GM12892 (cell line): ENCODE measurements at places on chromosomes 12 and 14.

DNA sequence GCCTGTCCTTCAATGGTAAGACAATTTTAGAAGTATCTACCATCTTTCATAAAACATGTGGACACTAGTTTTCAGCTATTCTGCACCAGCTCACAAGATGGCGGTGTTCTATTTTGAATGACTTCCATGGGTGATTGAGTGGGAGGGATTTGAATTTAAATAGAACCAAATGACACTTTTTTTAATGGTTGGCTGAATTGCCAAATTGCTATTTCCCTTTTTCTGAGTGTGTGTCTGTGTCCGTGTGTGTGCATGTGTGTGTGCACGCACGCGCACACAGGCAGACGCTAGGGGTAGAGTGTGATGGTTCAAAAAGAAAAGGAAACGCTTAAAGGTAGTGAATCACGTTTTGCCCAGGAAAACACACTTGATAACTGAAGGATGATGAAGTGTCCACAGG, 362.6 kb downstream of the DAD1 start:
- DNase-seq: no peak

GRCh38 chr12:128991716-128992115, 138.4 kb downstream of the GLT1D1 start:
- DNase-seq: no peak

- no peak for DNase-seq
Observed at GRCh38 chr12:123519141-123520001, 14.1 kb downstream of the RILPL1 start.

DNA sequence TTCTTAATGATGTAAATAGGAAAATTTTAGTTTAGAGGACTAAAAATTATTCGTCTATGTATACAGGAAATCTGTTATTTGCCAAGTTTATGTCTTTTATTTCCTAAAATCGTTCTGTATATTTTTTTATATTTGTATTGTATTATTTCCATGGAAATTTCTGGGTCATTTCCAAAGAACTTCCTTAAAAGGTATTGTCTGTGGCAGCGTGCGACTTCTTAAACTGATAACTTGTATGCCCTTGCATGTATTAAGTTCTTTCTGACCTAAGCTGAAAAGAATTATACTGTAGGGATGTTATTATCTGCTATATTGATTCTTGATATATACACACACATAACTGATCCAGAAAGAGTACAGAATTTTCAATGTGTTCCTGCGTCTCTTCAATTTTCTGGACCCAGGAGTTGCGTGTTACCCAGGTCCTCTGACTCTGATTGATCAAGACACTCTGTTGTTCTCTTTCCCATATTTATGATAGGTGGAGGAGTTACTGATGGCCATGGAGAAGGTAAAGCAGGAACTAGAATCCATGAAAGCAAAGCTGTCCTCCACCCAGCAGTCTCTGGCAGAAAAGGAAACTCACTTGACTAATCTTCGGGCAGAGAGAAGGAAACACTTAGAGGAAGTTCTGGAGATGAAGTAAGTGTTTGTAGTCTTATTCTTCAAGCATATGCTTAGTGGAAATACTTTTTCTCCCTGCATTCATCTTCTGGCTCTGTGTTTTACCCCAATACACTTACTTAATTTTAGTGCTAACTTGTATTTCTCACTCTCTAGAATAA, 298.5 kb downstream of the ERC1 start:
- DNase-seq: no peak

DNA sequence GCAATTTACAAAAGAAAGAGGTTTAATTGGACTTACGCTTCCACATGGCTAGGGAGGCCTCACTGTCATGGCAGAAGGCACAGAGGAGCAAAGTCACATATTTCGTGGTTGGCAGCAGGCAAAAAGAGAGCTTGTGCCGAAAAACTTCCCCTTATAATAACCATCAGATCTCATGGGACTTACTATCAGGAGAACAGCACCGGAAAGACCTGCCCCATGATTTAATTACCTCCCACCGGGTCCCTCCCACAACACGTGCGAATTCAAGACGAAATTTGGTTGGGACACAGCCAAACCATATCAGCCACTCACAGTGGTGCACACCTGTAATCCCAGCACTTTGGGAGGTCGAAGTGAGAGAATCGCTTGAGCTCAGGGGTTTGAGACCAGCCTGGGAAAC, 68.5 kb downstream of the FBXL14 start:
- DNase-seq: no peak

- DNase-seq: no peak
Observed at GRCh38 chr12:96431067-96431466, 30.8 kb upstream of the CDK17 start.

GRCh38 chr14:75579338-75579864, 981 bp downstream of the FLVCR2 start:
- DNase-seq: no peak

DNA sequence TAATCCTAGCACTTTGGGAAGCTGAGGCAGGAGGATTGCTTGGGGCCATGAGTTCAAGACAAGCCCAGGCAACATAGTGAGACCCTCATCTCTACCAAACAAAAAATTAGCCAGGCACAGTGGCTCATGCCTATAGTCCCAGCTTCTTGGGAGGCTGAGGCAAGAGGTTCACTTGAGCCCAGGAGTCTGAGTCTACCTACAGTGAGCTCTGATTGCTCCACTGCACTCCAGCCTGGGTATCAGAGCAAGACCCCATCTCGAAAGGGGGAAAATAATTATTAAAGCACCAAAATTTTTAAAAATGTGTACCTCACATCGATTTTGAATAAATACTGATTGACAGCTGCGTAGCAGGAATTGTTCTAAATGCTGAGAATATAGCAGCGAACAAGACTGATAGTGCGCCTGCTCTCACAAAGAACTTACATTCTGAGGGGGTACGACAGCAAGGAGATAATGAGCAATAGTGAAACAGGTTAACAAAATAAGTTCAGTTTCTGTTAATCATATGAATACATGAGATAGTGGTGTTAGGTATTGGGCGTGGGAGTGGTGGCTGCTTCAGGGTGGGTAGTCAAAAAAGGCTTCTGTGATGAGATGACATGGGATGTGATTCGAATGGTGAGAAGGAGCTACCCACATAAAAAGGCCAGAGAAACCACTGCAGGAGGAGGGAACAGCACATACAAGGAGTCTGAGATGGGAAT, 19.6 kb downstream of the HCFC2 start:
- DNase-seq: no peak

DNA sequence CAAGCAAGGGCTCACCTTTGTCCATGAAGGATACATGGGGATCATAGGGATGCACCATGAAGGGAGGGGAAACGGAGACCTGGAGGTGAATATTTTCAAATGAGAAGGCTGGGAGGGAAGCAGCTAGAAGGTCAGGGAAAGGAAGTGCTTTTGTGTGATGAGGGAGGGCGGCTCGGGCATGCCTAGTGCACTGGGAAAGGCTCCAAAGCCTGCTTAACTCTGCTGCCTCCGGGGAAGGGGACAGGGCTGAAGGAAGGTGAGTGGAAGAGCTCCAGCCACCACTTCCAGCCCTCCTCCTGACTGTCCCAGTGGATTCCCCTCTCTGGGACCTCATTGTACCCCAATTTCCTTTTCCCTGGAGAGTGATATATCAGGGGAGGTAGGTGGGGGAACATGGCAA, 149.4 kb upstream of the PRMT8 start:
- no peak for DNase-seq
